ENCODE measurements at places on chromosomes 6 and 20.

- no peak for DNase-seq
These were observed 19.3 kb downstream of the PHF20 start for GRCh38 chr20:35791097-35791496.

- no peak for DNase-seq
These were observed 80.6 kb upstream of the PAK5 start for GRCh38 chr20:9919271-9920014.

DNA sequence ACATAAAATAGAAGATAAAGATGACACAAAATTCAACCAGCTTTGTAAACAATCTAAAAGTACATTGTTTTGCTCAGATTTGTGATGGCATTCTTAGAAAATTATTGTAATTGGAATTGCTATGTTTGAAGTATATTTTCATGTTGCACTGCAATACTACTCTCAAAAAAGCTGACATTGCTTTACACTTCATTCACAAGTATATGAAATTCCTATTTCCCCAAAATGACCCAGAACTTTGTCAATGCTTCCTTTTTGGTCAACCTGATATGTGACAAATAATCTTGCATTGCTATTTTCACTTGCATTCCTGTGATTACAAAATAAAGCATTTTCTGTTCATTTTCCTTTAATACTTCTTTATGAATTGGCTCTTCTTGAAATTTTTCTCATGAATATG, 104.1 kb upstream of the BMP5 start:
- no peak for DNase-seq

GRCh38 chr6:16057446-16057845, 71.4 kb upstream of the MYLIP start:
- no peak for DNase-seq

GRCh38 chr6:28353356-28353755, 3.6 kb downstream of the ZKSCAN3 start:
- DNase-seq, result no peak

- DNase-seq, result no peak
These were observed 15.0 kb upstream of the TFAP2A start for GRCh38 chr6:10429638-10430427.

- DNase-seq, result no peak
These were observed 366.7 kb downstream of the THBS2 start for GRCh38 chr6:168886964-168887363.

DNA sequence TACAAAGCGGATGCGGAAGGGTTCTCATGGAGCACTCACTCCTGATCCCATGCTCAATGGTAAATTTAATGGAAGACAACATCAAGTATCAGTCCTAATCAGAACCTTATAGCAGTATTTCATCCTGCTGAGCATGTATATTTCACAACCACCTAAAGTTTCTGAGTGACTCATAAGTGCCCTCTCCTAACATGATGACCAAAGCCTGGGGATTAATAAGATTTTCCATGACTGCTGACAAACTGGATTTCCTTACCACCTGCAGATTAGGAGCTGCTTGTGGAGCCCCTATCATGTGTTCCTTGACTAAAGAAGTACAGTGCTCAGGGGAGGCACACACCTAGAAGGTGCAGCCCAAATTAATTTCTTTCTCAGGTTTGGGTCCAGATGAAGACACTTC, 112.8 kb downstream of the INSM1 start:
- no peak for DNase-seq

GRCh38 chr20:33515569-33516216, 25.8 kb downstream of the CBFA2T2 start:
- no peak for DNase-seq

- DNase-seq, result no peak
These were observed 11.1 kb downstream of the TOX2 start for GRCh38 chr20:43925801-43926200.

- no peak for DNase-seq
These were observed 77.5 kb upstream of the GATA5 start for GRCh38 chr20:62553136-62553837.

DNA sequence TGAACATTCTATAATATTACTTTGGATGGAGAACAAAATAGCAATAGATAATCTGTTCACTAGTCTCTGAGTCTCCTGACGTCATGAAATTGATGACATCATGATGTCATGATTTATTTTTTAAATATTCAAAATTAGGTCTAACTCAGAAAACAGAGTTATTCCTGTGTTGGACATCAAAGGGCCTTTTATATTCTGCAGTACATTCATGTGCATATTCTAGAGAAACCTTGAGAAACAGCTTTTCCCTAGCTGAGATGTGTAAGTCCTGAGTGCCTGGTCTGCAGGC, 53.3 kb downstream of the MYB start:
- no peak for DNase-seq

All from stimulated activated CD4-positive, alpha-beta T cell treated with anti-CD3 and anti-CD28 coated beads, TNF-alpha, amount 100 ng/mL, for 24 hours (primary cell).